ENCODE measurements at places on chromosomes 2 and 18. TPM values are rescaled to one million over a fixed set of nuclear protein-coding genes. Genes with fewer than 3 reads are reported as not detected.

- DNase-seq, result peak; percentile 38
These were observed at the start of gene LONRF2 for GRCh38 chr2:100321866-100322820. LONRF2 (minus strand) TSS chr2:100322501; CDS start chr2:100322093, 408 bp downstream.

GRCh38 chr18:48660346-48661228 lies 121.8 kb downstream of the CTIF start:
- DNase-seq, result no peak

DNA sequence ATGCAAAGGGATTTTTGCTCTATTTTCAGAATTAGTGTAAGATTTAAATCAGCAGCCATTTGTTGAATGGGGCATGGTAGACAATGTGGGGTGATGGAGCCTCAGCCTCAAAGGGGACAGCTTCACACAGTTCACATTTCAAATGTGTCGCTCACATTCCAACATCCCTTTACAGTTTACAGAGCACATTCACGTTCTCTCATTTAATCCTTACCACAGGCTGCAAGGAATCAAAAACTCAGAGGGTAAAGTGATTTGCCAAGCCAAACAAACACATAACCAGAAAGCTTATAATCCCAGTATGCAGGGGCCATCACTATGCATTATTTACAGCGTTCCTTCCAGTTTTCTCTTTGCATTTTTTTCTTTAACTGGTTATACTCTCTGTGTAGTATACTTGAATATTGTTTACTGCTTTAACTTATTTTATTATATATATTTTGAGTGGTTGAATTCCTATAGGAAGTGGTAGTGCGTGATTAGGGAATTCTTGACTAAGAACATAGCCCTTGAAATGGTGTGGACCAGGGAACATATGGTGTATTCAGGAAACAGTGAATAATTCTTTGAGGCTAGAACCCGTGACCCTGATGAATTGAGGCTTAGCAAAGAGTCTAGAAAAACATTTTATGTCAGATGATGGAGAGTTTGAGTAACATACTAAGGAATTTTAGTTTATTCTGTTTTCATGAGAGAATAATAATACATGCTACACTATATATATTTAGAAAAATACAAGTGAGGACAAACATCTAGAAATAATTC lies 18.1 kb upstream of the TAF1B start:
- DNase-seq, result no peak

- peak; percentile 57 for DNase-seq
These were observed 719.5 kb downstream of the DPP10 start for GRCh38 chr2:115161771-115162493.

The PFN4 gene
- 1.3 TPM for polyA plus RNA-seq
